MM.1S (cell line): ENCODE measurements at places on chromosomes 3 and 15.

DNA sequence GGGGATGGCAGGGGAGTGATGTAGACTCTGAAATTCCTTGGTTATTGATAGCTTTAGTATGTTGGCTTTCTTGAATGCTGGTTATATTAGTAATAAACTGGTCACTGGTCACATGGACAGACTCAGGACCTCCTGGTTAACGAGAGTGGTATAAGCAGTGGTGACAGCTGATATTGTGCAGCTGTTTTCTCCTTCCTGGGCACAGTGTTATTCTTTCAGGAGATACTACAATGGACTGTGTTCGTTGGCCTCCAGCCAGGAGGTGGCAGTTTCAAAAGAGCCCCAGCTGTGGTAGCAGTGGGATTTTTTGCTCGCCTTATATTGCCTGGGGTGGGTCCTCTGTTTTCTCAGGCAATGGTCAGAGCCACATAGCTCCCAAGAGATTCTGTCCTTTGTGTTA is 181.6 kb upstream of the RBMS3 start:
- DNase-seq, result no peak
- no peak overlapping the region for H3K27ac ChIP-seq
- no peaks in the 10 kb centered on the region for H3K4me1 ChIP-seq
- no peaks in the 10 kb centered on the region for H3K36me3 ChIP-seq

DNA sequence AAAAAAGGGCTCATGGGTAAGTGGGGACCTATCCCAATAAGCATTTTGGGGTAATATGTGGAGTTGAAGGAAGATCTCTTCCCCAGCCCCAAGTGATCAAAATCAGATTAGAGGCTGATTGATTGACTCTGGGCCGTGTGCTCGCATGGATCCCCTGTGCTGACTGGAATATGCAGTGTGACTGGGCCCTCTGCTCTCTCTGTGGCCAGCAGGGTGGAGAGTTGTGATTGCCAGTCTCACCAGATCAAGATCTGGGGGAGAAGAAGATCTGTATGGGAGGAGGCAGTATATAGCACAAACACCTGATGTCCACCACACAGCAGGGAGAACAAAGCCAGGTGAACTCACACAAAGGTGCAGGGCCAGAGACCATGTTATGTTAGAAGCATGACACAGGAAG is 8.8 kb downstream of the NUDT16 start:
- no peak overlapping the region for H3K4me3 ChIP-seq
- H3K36me3 ChIP-seq, result no peaks in the 10 kb centered on the region
- no peaks in the 10 kb centered on the region for H3K27me3 ChIP-seq
- H3K4me1 ChIP-seq, result peaks cover 14% of the 10 kb centered on the region
- no peak for DNase-seq
- H3K27ac ChIP-seq, result no peak overlapping the region

DNA sequence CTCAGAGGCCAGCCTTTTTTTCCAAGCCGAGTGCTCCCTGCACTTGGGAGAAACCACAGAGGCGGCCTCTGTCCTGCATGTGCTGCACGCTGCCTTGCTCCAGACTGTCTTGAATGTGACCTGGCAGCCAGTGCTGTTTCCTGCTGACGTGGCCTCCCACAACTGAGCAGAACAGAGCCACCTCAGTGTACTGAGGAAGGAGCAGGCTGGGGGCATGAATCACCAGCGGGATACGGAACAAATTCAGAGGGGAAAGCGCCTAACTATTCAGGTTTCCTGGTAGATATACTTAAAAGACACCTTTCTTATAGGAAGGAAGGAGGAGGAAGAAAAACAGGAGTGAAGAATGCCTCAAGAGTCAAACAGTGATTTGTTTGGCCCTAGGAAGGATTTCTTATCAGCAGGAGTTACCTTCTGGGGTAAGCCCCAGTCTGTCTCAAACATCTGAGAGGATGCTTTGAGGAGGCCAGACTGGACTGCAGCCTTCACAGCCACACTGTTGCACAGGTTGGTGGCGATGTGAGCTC is 114.0 kb downstream of the FNDC3B start:
- peak overlapping the region; percentile 38; the same call in 1 of the 2 replicates for H3K27ac ChIP-seq
- H3K4me3 ChIP-seq, result no peak overlapping the region
- DNase-seq, result no peak

GRCh38 chr15:46710401-46710960 is 1006.8 kb upstream of the SEMA6D start:
- H3K36me3 ChIP-seq, result no peaks in the 10 kb centered on the region
- H3K4me1 ChIP-seq, result peaks cover 72% of the 10 kb centered on the region
- no peak overlapping the region for H3K4me3 ChIP-seq

GRCh38 chr3:105747696-105748095 is 121.1 kb downstream of the CBLB start:
- no peak for DNase-seq
- no peak overlapping the region for H3K4me3 ChIP-seq
- no peak overlapping the region for H3K27ac ChIP-seq
- H3K4me1 ChIP-seq, result peaks cover 6% of the 10 kb centered on the region; the same call in 1 of the 2 replicates
- H3K27me3 ChIP-seq, result no peaks in the 10 kb centered on the region
- H3K36me3 ChIP-seq, result no peaks in the 10 kb centered on the region

DNA sequence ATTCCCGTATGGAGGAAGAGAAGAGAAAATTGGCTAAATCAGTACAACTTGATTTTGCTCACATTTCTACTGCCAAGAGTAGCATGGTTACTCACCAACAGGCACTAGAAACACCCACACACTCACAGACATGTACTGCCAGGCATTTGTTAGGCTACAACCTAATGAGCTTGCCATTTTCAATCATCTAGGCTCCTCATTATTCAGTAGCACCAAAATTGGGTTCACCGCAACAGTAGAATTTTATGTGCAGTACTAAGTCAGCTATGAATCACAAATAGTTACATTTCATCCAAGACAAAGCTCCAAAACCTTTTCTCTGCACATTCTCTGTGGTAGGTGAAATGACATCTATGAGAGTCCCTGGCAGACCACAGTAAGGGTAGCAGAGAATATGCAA is 15.0 kb upstream of the THUMPD3 start:
- H3K27ac ChIP-seq, result no peak overlapping the region
- no peak overlapping the region for H3K4me3 ChIP-seq
- no peaks in the 10 kb centered on the region for H3K27me3 ChIP-seq
- 0 out of 2 replicates have a peak, but pooled peaks cover 3% of the 10 kb centered on the region for H3K4me1 ChIP-seq
- no peak for DNase-seq
- no peaks in the 10 kb centered on the region for H3K36me3 ChIP-seq

GRCh38 chr15:25242957-25243799 is 195.6 kb downstream of the UBE3A start:
- no peak overlapping the region for H3K27ac ChIP-seq
- H3K36me3 ChIP-seq, result no peaks in the 10 kb centered on the region
- no peak for DNase-seq
- H3K27me3 ChIP-seq, result no peaks in the 10 kb centered on the region
- no peaks in the 10 kb centered on the region for H3K4me1 ChIP-seq

GRCh38 chr15:84852212-84852611 is 32.2 kb upstream of the SLC28A1 start:
- H3K27ac ChIP-seq, result no peak overlapping the region
- no peaks in the 10 kb centered on the region for H3K27me3 ChIP-seq
- no peak for DNase-seq
- H3K36me3 ChIP-seq, result no peaks in the 10 kb centered on the region
- no peaks in the 10 kb centered on the region for H3K4me1 ChIP-seq
- no peak overlapping the region for H3K4me3 ChIP-seq

- H3K4me1 ChIP-seq, result peaks cover 13% of the 10 kb centered on the region
- peak overlapping the region; percentile 93 for H3K27ac ChIP-seq
- DNase-seq, result peak; percentile 98
- no peaks in the 10 kb centered on the region for H3K27me3 ChIP-seq
- peak overlapping the region; percentile 43 for H3K4me3 ChIP-seq
- no peaks in the 10 kb centered on the region for H3K36me3 ChIP-seq
Observed at GRCh38 chr3:153221748-153222162, 59.7 kb downstream of the RAP2B start.

DNA sequence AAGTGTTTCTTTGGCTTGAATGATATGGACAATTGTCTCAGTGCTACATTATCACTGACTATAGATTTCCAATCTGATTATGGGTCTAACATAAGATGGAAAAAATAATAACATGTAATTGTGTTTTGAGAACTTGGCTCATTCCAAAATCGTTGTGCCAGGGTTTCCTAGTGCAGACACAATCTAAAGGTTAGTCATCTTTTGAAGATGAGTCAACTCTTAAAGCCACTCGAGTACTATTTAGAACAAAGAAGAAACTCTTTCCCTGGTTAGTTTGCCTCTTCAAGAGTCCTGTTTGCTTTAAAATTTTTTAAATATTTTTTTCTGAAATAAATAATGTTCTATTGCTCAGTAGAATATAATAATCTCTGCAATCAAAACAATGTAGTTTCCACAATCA is 301.0 kb downstream of the CADM2 start:
- H3K27ac ChIP-seq, result no peak overlapping the region
- no peak overlapping the region for H3K4me3 ChIP-seq
- no peaks in the 10 kb centered on the region for H3K27me3 ChIP-seq
- H3K36me3 ChIP-seq, result no peaks in the 10 kb centered on the region
- DNase-seq, result no peak

DNA sequence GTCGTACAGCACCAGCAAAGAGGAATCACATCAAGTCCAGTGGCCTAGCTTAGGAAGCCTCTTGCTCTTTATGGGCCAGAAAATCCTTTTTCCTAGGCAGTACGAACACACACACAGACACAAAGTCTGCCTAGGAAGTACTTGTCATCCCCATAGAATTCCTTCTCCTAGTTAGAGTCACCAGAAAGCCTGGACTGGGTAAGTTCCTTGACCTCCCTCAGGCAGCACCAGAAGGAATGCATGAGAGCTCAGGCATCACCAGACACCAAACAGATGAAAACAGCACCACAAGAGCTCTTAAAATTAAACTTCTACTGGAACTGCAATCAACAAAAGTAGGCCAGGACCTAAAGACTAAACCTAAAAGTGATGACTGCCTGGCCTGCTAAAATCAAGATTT is 192.9 kb upstream of the CCDC54 start:
- no peaks in the 10 kb centered on the region for H3K27me3 ChIP-seq
- H3K4me3 ChIP-seq, result no peak overlapping the region
- DNase-seq, result no peak
- no peaks in the 10 kb centered on the region for H3K4me1 ChIP-seq
- no peaks in the 10 kb centered on the region for H3K36me3 ChIP-seq

DNA sequence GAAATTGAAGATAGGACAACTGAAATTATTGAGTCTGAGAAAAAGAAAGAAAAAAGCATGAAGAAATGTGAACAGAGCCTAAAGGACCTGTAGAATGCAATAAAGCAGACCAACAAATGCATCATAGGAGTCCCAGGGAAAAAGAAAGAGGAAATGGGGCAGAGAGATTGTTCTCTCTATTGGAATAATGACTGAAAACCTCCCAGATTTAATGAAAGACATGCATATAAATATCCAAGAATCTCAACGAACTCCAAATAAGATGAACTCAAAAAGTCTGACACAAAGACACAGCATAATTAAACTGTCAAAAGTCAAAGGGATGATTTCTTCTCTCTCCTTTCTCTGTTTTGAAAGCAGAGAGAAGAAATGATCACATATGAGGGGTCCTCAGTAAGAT is 124.7 kb downstream of the MEX3B start:
- no peaks in the 10 kb centered on the region for H3K4me1 ChIP-seq
- H3K4me3 ChIP-seq, result no peak overlapping the region
- H3K27ac ChIP-seq, result no peak overlapping the region
- no peaks in the 10 kb centered on the region for H3K27me3 ChIP-seq

GRCh38 chr3:13072600-13073325 is 466 bp downstream of the IQSEC1 start:
- 0 out of 2 replicates have a peak, but pooled peaks cover 11% of the 10 kb centered on the region for H3K27me3 ChIP-seq
- no peaks in the 10 kb centered on the region for H3K36me3 ChIP-seq
- peak overlapping the region; percentile 60 for H3K4me3 ChIP-seq
- peak; percentile 21 for DNase-seq

DNA sequence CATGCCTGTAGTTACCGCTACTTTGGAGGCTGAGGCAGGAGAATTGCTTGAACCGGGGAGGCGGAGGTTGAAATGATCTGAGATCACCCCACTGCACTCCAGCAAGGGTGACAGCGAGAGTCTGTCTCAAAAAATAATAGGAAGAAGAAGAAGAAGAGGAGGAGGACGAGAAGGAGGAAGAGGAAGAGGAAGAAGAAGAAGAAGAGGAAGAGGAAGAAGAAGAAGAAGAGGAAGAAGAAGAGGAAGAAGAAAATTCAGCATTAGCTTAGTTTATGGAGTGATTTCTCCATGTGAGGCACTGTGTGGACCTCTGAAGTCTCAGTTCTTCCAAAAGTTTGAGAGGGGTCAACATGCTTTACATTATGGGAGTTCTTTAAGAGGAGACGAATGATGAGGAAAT is 17.4 kb upstream of the MEGF11 start:
- H3K4me1 ChIP-seq, result peaks cover 4% of the 10 kb centered on the region; the same call in 1 of the 2 replicates
- H3K4me3 ChIP-seq, result no peak overlapping the region
- no peak overlapping the region for H3K27ac ChIP-seq
- no peaks in the 10 kb centered on the region for H3K27me3 ChIP-seq

- H3K36me3 ChIP-seq, result no peaks in the 10 kb centered on the region
- H3K27me3 ChIP-seq, result no peaks in the 10 kb centered on the region
- H3K4me1 ChIP-seq, result peaks cover 13% of the 10 kb centered on the region
- no peak overlapping the region for H3K27ac ChIP-seq
Observed at GRCh38 chr15:60406513-60407414, 9.0 kb upstream of the ANXA2 start.

- no peaks in the 10 kb centered on the region for H3K27me3 ChIP-seq
- no peaks in the 10 kb centered on the region for H3K36me3 ChIP-seq
- no peak for DNase-seq
- no peak overlapping the region for H3K27ac ChIP-seq
- peaks cover 5% of the 10 kb centered on the region for H3K4me1 ChIP-seq
Observed at GRCh38 chr15:62079594-62079993, 12.8 kb downstream of the C2CD4A start.

GRCh38 chr3:57544181-57545125 is at the start of gene DNAH12:
DNAH12 (minus strand) TSS chr3:57544344; CDS start chr3:57542870, 1,474 bp downstream.
- DNase-seq, result no peak
- H3K4me3 ChIP-seq, result no peak within 1 kb of the TSS
- no peaks in the 10 kb centered on the region for H3K27me3 ChIP-seq
- no peaks in the 10 kb centered on the region for H3K4me1 ChIP-seq
